ENCODE measurements at places on chromosomes 4 and X.

- DNase-seq = no peak
Measured at GRCh38 chr4:40651280-40651679, 21.6 kb upstream of the RBM47 start.

- DNase-seq = no peak
Measured at GRCh38 chr4:47075262-47075661, 43.9 kb downstream of the GABRB1 start.

DNA sequence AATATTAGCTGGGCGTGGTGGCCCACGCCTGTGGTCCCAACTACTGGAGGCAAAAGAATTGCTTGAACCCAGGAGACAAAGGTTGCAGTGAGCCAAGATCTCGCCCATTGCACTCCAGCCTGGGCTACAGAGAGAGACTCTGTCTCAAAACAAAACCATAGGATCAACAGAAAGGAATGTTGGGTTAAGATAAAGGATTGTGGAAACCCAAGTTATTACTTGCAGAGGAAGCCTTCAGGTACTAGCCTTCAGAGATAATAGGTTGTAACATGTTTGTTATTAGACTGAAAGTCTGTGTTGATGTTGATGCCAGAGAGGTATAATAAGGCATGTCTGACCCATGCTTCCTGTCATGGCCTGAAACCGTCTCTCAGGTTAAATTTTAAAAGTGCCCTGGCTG lies 16.9 kb downstream of the SSX5 start:
- DNase-seq = no peak

DNA sequence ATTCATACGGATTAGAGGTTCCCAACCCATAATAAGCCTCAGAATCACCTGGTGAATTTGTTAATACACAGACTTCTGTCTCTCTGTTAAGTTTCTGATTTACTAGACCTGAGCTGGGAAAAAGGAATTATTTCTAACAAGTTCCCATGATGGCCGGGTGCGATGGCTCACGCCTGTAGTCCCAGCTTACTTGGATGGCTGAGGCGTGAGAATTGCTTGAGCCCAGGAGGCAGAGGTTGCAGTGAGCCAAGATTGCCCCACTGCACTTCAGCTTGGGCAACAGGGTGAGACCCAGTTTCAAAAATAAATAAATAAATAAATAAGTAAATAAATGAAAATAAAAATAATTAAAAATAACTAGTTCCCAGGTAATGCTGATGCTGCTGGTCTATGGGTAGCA lies 412.3 kb downstream of the GALNTL6 start:
- DNase-seq = no peak

GRCh38 chr4:106527316-106527715 lies 158.7 kb upstream of the GIMD1 start:
- DNase-seq = no peak

- DNase-seq = no peak
Measured at GRCh38 chrX:125150231-125150630, 169.4 kb upstream of the TEX13C start.

DNA sequence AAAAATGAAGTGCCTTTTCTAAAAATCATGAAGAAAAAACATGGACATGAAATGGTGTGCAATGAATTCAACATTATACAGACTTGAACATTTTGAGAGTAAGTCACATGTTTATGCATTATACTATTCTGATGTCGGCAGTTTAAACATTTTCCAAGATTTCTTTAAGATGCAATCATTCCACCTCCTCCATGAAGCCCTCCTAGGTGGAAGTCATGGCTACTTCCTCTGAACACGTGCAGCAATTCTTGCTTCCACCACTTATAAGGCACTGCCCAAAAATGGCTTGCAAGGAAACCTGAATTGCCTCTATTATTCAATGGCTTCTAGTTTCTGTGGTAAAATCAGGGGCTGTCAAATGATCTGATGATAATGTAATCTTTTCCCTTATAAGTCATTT lies 25.8 kb downstream of the IGFBP7 start:
- no peak for DNase-seq

DNA sequence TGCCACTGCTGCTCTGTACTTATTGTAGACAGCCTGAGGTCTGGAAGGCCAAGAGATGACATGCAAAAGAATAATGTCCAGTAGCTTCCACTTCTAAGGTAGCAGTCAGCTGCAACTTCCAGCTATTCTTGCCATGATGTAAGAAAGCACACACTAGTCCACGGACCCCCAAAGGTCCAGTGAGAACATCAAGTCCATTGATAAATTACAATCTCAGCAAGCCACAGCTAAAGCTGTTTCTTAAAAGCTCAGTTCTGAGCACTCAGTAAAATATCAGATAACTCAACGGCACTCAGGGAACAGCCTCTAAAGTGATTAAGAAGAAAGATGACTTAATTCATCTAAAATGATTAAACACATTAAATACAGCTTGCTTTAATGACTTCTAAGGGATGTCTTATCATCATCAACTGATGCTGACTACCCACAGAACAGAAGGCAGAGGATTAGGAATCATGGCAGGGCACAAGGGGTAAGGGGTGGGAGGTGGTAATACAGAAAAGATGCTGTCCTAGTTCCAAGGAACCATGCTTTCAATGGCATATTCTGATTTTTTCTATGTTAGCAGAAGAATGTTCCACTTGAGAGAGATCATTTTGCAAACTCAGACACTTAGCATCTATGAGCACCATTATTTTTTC lies 99.1 kb upstream of the CBR4 start:
- no peak for DNase-seq

GRCh38 chr4:111537871-111538270 lies 607.4 kb upstream of the FAM241A start:
- DNase-seq = no peak

DNA sequence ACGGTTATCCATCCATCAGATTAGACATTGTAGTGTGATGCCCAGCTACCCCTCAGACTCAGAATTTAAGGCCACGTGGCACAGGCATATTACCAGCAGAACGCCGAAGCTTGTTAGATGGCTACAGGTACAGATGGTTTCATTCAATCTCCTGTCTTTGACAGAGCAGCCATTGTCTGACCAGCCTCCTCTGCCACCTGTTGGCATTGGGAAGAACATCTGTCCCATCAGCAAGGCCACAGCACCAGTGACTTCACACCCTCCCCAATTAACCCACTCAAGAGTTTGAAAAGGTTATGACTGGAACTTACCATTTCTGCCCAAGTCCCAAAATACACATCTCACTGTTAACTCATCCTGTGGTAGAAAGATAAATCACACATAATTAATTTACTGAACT lies 22.0 kb upstream of the PHKA2 start:
- peak; percentile 32 for DNase-seq

GRCh38 chrX:12819222-12819621 lies 28.0 kb downstream of the PRPS2 start:
- peak; percentile 4 for DNase-seq

GRCh38 chr4:179097741-179098140 lies 1655.5 kb upstream of the AGA start:
- DNase-seq = peak; percentile 4

DNA sequence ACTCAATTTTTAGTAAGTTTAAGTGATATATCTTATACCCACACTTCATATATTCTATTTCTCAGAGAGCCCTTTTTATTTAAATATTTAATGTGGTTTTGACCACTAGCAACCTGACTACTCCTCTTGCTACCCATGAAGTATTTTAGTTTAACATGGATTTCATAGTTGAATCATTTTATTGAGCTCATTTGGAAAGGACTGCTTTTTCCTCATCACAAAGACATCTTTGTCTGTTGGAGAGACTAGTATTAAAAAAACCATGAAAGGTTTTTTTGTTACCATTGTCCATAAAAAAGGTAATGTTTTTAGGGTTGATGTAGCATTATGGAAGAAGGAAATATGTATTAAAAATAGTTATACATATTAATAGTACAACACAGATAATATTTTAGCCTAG lies 139.5 kb downstream of the RAPGEF2 start:
- DNase-seq = no peak

GRCh38 chrX:37809970-37810369 lies 30.1 kb downstream of the CYBB start:
- DNase-seq = no peak

DNA sequence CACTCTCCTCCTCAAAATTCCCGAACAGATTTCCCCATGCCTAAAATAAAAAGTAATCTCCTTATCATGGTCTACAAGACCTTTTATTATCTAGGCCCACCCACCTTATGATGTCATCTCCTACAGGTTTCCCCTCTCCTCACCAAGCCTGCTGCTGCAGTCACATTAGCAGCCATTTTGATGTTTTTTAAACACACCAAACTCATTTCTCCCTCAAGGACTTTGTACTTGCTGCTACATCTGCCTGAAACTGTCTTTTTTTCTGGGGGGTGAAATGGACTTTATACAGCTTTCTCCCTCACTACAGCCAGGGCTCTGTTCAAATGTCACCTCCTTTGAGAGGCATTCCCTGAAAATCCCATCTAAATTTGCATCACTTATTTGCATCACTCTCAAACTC lies 90.2 kb upstream of the TAB3 start:
- DNase-seq = no peak

GRCh38 chrX:104370089-104370488 lies 115.4 kb upstream of the ESX1 start:
- DNase-seq = peak; percentile 58

GRCh38 chrX:9745417-9746115 lies 20.1 kb downstream of the GPR143 start:
- DNase-seq = no peak

- no peak for DNase-seq
Measured at GRCh38 chrX:38678821-38679220, 117.5 kb downstream of the TSPAN7 start.

Measured in Calu3 (cell line).